ENCODE measurements at places on chromosomes 7 and 10.

- no peak for DNase-seq
Measured at GRCh38 chr10:27439101-27439500, 65.0 kb upstream of the RAB18 start.

DNA sequence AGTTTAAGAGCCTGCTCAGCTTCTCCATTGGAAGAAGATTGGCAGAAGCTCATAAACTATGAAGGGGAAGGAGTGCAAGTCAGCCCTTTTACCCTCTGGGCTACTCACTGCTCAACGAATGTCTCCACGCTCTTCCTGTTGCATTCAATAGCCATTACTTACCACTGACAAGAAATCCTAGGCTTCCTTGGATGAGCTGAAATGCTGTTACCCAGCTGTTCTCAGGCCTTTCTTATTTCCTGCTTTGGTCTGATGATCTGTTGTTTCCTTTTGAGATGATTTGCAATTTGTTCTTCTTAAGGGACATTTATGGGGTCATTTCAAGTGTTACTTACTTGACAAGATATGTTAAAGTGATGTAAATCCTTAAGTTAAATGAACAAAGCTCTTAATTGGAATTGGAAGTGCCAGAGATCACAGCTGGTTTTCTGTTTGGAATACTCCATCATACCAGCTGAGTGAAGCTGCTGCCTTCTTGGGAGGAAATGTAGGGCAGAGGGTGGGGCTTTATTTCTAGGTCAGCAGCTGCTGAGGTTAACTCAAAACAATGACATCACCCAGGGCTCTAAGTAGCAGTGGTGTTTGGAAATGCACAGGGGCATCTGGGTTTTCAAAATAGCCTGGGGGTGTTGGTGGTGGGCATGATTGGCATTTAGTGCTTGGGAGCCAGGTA is 170.0 kb downstream of the PRKCQ start:
- DNase-seq = peak; percentile 35

GRCh38 chr10:6217611-6218010 is 14.9 kb downstream of the PFKFB3 start:
- no peak for DNase-seq

GRCh38 chr10:103652599-103653281 is 159.2 kb downstream of the NEURL1 start:
- DNase-seq = no peak

DNA sequence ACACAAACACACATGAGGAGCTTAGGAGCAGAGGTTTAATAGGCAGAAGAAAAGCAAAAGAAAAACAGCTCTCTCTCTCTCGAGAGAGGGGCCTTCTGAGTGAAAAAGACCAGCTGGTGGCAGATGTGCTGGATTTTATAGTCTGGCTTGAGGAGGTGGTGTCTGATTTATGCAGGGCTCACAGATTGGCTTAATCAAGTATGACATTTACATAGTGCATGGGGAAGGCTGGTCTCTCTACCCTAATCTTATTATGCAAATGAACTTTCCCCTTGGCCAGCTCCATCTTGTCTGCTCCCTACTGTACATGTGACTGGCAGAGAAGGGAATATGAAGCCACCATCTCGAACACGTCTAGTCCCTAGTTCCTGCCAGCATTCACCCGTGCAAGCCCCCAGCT is 219.5 kb upstream of the ZNF804B start:
- no peak for DNase-seq

- no peak for DNase-seq
Measured at GRCh38 chr7:106337754-106338153, 53.0 kb upstream of the NAMPT start.

- DNase-seq = peak; percentile 51
Measured at GRCh38 chr7:155190688-155191087, 107.0 kb upstream of the INSIG1 start.

DNA sequence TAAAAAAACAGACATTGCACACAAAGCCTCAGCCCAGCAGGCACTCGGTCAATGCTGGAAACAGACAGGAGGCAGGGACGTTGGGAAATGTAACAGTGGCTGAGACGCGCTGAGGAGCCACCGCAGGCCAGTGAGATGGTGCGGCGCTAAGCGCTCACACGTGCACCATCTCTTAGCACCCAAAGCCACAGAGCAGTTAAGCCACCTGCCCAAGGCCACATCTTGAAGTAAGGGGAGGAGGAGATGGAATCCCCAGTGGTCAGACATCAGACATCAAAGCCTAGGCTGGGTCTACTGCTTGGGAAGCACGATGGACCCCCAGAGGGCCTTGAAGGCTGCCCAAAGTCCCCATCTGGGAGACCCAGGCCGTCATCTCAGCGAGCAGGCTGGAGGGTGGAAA is 15.6 kb downstream of the LAT2 start:
- DNase-seq = no peak
